T-cell (primary cell): ENCODE measurements at places on chromosomes 1 and 21. TPM values are rescaled to one million over a fixed set of nuclear protein-coding genes. Genes with fewer than 3 reads are reported as not detected.
A peak's percentile ranks its signal among the peaks of the same experiment; 100 is the strongest.

The SIPA1L2 gene
- 3.3 TPM for total RNA-seq

DNA sequence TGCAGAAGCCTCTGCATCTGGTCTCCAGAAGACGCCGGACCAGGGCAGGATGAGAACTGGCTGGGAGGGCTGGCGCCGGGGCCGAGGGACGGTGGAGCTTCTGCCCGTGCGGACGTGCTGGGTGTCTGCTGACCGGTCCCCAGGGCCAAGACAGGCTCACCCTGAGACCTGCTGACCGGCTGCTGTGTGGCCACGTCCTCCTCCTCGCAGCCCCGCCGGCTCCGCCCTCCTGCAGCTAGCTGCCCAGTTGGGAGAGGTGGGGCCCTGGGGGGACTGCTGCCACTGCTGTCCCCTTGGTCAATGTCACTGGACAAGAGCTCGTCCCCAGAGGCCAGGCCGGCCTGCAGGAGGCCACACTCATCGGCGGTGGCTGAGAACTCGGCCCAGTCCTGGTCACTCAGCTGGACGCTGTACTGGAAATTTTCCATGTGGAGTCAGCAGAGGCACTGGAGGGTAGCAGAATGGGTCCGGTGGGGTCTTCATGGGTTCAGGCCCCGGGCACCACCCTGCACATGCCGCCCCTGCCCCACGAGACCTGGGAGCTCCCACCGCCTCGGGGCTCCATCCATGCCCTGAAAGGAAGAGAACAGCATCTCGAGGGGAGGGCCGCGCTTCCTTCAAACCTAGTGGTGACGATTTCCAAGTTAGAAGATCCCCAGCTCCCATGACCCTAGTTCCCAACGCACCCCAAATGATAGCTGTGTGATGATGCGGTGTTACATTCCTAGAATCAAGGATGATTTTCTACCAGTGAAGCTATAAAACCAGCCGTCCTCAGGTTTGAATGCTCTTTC lies 1.1 kb downstream of the PERM1 start:
- peak; percentile 4 for DNase-seq
- no peak overlapping the region for H3K4me3 ChIP-seq
- no peak overlapping the region for H3K27ac ChIP-seq
- peaks cover 2% of the 10 kb centered on the region for H3K4me1 ChIP-seq
- H3K36me3 ChIP-seq: no peaks in the 10 kb centered on the region

GRCh38 chr1:205950280-205950679 lies 7.0 kb upstream of the SLC26A9 start:
- DNase-seq: no peak
- no peaks in the 10 kb centered on the region for H3K36me3 ChIP-seq
- no peak overlapping the region for H3K4me3 ChIP-seq
- no peak overlapping the region for H3K27ac ChIP-seq
- no peaks in the 10 kb centered on the region for H3K4me1 ChIP-seq

GRCh38 chr1:154863315-154864174 lies 6.5 kb downstream of the KCNN3 start:
- H3K27me3 ChIP-seq: peaks cover 73% of the 10 kb centered on the region
- no peaks in the 10 kb centered on the region for H3K4me1 ChIP-seq
- H3K4me3 ChIP-seq: no peak overlapping the region
- no peaks in the 10 kb centered on the region for H3K36me3 ChIP-seq
- H3K27ac ChIP-seq: no peak overlapping the region

DNA sequence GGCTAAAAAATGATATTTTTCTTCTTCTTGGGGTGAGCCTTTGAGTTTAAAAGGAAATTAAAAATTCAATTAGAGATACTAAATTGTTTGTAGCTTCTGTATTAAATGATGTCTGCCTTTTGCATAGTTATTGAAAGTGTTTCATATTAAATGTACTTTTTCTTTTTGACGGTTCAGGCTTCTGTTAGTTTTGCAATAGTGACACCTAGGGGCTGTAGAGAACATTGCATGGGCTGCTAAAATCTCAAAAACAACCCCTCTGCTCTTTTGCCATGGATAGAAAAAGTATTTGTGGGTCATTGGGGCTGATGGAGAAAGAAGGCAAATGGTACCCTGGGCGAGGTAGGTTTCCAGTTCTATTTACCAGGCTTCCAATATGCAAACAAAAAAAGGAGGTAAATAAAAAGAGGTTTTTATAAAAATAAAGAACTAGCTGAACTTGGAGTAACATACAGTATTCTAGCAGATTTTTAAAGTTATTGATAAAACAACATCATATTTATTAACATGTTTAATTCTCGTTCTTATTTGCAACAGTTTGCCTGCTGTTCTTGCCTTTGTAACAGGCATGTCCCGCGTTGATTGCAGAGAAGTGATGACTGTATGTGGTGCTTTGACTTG lies 115.4 kb upstream of the HOOK1 start:
- H3K36me3 ChIP-seq: no peaks in the 10 kb centered on the region
- no peaks in the 10 kb centered on the region for H3K27me3 ChIP-seq
- no peak for DNase-seq
- H3K27ac ChIP-seq: no peak overlapping the region
- no peak overlapping the region for H3K4me3 ChIP-seq

The WNT2B gene
- total RNA-seq: 0.38 TPM

The TCHH gene
- not detected for total RNA-seq

The UBE2U gene
- not detected for total RNA-seq

GRCh38 chr1:36603461-36603860 lies 120.7 kb upstream of the CSF3R start:
- no peak overlapping the region for H3K27ac ChIP-seq
- no peak for DNase-seq
- no peaks in the 10 kb centered on the region for H3K4me1 ChIP-seq
- H3K27me3 ChIP-seq: no peaks in the 10 kb centered on the region
- no peak overlapping the region for H3K4me3 ChIP-seq
- no peaks in the 10 kb centered on the region for H3K36me3 ChIP-seq

The SAMSN1 gene
- total RNA-seq: 43.8 TPM

GRCh38 chr1:47024141-47024801 lies 802 bp downstream of the CYP4X1 start:
- H3K36me3 ChIP-seq: no peaks in the 10 kb centered on the region
- no peaks in the 10 kb centered on the region for H3K4me1 ChIP-seq
- H3K27me3 ChIP-seq: peaks cover 20% of the 10 kb centered on the region
- DNase-seq: no peak
- H3K27ac ChIP-seq: no peak overlapping the region

- H3K4me3 ChIP-seq: no peak overlapping the region
- no peak overlapping the region for H3K27ac ChIP-seq
- DNase-seq: no peak
- no peaks in the 10 kb centered on the region for H3K4me1 ChIP-seq
Measured at GRCh38 chr1:214658785-214659184, 55.8 kb downstream of the CENPF start.

GRCh38 chr21:45461806-45462341 lies 56.9 kb downstream of the COL18A1 start:
- H3K4me1 ChIP-seq: no peaks in the 10 kb centered on the region
- no peak for DNase-seq
- no peak overlapping the region for H3K4me3 ChIP-seq
- no peak overlapping the region for H3K27ac ChIP-seq
- H3K36me3 ChIP-seq: no peaks in the 10 kb centered on the region

The SH3D21 gene
- 2.6 TPM for total RNA-seq

DNA sequence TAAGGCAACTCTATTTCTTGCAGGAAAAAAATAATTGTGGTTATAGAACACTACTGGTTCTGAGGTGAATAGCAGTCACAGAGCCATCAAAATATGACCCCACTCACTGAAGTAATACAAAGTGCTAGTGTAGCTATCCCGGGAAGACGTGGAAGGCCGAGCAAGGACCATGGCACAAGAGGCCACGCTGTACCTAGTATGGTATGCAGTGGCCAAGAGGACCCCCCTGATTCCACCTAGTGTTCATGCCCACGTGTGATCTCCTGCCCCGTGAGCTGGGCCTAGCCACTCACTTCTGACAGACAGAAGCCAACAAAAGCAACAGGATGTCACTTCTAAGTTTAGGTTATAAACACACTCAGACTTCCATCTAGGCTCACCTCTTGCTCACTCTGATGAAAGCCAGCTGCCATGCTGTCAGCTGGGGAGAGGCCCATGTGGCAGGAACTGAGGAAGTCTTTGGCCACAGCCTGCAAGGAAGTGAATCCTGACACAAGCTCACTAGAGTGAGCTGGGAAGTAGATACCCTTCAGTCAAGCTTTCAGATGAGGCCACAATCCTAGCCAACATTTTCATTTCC lies 21.7 kb upstream of the LSS start:
- H3K4me3 ChIP-seq: no peak overlapping the region
- peaks cover 20% of the 10 kb centered on the region for H3K4me1 ChIP-seq
- H3K27ac ChIP-seq: peak overlapping the region; percentile 18
- peaks cover 85% of the 10 kb centered on the region for H3K36me3 ChIP-seq
- no peaks in the 10 kb centered on the region for H3K27me3 ChIP-seq

The SLC9C2 gene
- total RNA-seq: not detected

- no peak overlapping the region for H3K27ac ChIP-seq
- peaks cover 3% of the 10 kb centered on the region for H3K27me3 ChIP-seq
- no peak for DNase-seq
- no peaks in the 10 kb centered on the region for H3K36me3 ChIP-seq
Measured at GRCh38 chr1:162270016-162270770, 106.5 kb downstream of the SPATA46 start.

- no peak for DNase-seq
- no peaks in the 10 kb centered on the region for H3K4me1 ChIP-seq
- H3K27ac ChIP-seq: no peak overlapping the region
- no peak overlapping the region for H3K4me3 ChIP-seq
- peaks cover 23% of the 10 kb centered on the region for H3K27me3 ChIP-seq
Measured at GRCh38 chr1:212622906-212623305, 14.3 kb downstream of the ATF3 start.

- H3K27me3 ChIP-seq: no peaks in the 10 kb centered on the region
- DNase-seq: no peak
- no peaks in the 10 kb centered on the region for H3K36me3 ChIP-seq
- H3K27ac ChIP-seq: no peak overlapping the region
Measured at GRCh38 chr21:19256934-19257660, 853.5 kb upstream of the TMPRSS15 start.

DNA sequence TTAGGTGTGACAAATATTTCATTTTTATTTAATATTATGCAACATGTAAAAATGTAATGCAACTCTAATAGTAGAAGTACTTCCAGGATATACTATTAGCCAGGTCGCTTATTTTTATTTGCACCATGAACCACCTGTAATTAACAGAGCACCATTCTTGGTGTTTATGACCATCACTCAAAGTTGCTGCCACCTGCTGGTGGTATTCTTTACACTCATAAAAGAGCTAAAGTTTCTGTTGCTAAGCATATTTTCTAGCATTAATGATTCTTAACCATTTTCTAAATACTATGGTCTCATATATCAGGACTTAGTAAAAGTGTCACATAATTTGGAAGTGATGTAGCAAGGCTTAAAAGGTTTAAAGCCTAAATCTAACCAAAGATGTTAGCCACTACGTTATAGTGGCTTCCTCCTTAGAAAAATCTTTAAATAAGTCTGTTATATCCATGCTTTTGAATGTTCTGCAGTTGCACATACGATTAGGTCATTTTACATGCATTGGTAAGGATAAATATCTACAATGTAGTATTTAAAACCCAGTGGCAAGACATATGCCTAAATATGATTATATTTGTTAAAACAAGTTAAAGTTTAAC lies 244.5 kb downstream of the NEGR1 start:
- H3K4me1 ChIP-seq: no peaks in the 10 kb centered on the region
- no peak for DNase-seq
- H3K27ac ChIP-seq: no peak overlapping the region
- no peaks in the 10 kb centered on the region for H3K36me3 ChIP-seq

DNA sequence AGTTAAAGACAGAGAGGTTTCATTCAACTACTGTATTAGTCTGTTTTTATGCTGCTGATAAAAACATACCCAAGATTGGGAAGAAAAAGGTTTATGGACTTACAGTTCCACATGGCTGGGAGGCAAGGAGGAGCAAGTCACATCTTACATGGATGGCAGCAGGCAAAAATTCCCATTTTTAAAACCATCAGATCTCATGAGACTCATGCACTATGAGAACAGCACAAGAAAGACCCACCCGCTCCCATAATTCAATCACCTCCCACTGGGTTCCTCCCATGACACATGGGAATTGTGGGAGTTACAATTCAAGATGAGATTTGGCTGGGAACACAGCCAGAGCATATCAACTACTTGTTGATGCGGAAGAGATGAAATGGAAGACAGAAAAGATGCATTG lies 9.2 kb downstream of the GPR161 start:
- H3K27ac ChIP-seq: no peak overlapping the region
- H3K4me1 ChIP-seq: no peaks in the 10 kb centered on the region
- no peak overlapping the region for H3K4me3 ChIP-seq
- no peaks in the 10 kb centered on the region for H3K36me3 ChIP-seq

The IGSF3 gene
- total RNA-seq: 0.22 TPM

The ARHGEF10L gene
- total RNA-seq: 0.30 TPM

The KRTAP11-1 gene
- not detected for total RNA-seq

DNA sequence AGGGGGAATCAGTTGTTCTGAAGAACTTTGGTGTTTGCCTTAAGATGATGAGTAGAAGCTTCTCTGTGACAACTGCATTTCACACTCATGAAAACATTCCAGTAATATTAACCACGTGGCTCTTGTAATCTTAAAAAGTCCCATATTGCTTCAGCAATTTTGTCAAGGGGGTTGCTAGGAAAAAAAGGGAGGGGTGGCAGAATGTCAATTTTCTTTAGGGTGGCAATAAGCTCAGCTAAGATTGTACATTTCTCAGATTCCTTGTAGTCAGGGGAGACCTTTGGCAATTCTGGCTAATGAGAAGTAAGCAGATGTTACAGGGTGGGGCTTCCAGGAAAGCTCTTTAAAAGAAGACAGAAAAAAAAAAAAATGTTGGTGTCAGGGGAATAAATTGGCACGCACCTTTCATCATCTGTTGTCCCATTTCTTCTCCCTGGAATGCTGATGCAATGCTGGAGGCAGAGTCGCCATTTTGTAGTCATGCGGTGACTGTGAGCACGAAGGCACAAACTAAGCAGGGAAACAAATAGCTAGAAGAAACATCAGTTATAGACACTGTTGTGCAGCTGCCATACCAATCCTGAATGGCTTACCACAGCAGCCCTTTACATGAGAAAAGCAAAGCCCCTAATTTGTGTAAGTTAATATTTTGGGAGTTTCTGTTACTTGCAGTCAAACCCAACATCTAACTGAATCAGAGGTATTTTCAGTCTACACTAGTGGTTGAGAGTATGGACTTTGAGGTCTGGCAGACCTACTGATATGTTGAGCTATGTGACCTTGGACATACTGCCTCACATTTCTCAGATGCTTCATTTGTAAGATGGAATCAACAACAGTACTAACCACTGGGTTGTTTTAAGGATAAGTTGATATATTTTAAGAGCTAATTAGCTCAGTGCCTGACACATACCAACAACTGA lies 56.1 kb upstream of the MRPS6 start:
- peaks cover 5% of the 10 kb centered on the region for H3K4me1 ChIP-seq
- DNase-seq: no peak
- H3K27me3 ChIP-seq: no peaks in the 10 kb centered on the region
- no peaks in the 10 kb centered on the region for H3K36me3 ChIP-seq
- H3K4me3 ChIP-seq: no peak overlapping the region

DNA sequence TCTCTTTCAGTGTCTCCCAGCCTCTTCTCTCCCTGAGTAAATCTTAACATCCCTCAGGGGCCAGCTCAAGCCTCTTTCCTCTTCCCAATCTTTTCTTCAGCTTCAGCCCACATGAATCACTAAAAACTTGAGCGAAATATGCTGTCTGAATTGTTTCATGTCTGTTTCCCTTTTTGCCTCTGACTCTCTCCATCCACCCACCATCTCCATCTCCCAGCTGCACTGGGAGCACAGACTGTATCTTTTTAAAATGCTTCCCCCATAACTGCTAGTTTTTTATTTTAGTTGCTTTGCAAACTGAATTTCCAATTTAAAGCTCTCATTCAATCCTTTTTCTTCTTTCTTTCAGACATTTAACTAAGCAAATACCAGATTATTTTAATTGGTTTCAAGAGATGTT lies 3.0 kb upstream of the AHCTF1 start:
- H3K4me3 ChIP-seq: no peak overlapping the region
- no peak overlapping the region for H3K27ac ChIP-seq
- no peaks in the 10 kb centered on the region for H3K36me3 ChIP-seq

The UBL4B gene
- not detected for total RNA-seq

The PTGS2 gene
- total RNA-seq: 0.23 TPM
